ENCODE measurements at places on chromosomes 2 and 18.

DNA sequence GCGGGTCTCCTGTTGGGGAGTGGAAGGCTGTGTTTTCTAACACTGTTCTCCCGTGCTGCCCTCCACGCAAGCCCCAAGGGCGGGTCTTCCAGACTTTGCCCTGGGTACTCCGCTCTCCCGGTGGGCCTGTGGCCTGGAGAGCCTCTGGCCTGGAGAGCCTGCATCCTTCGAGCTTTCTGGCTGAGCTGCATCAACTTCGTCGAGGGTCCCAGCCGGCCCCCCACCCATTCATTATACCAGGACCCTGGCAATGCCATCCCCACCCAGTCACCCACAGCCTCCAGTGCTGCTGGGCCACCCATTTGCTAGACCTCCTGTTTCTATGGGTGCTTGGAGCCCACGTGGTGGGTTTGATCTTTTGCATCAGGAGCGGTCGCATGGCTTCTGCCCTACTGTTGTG lies 102.2 kb downstream of the PTGR3 start:
- DNase-seq, result no peak

DNA sequence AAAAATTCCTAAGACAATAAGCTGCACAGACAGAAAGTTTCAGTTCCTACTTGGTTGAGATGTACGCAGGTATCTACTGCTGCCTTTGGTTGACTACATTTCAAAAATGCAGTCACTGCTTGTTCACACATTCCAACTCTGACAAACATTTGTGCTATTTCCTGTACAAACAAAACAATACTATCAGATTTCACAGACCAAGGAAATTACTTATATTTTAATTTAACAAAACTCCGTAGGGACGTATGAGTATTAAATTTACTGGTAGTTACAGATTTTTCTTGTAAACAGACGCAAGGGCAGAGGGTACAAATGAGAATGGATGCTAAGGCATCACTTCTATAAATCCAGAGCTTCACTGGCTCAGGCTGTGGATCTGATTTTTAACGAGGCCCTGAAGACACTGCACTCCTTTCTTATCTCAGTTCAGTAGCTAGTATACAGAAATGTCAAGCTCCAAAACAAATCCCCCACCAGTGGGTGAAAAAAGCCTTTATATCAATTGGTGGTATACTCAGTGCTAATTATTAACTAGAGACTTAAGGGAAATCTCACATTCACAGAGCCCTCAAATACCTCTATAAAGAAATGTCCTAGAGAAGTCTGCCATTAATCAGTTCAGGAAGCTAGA lies 31.7 kb upstream of the TTC32 start:
- peak; percentile 61 for DNase-seq

GRCh38 chr2:49175831-49176230 lies 21.5 kb upstream of the FSHR start:
- peak; percentile 82 for DNase-seq

DNA sequence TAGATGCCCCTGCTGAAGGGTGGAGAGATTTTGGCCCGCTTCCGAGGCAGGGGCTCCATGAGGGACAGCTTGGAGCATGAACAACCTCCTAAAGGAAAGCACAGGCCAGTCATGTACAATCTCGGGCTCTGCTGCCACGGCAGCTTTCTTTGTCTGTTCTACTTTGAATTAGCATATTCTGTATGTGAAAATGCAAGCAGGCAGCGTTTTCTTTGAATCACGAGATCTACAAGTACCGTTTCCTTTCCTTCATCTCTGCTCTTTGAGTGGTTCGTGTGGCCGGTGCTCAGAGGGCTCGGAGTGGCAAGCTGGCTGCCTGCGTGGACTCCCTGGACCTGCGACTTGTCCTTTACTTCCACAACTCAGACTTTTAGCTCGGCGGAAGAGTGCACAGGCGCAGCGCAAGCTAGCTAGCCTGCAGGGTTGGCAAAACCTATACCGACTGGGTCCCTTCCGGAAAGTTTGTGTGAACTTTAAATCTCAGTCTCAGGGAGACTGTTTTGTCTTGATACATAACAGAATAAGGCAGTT lies 6.9 kb downstream of the TWIST2 start:
- DNase-seq, result no peak
